ENCODE measurements at places on chromosomes 12 and 14.

DNA sequence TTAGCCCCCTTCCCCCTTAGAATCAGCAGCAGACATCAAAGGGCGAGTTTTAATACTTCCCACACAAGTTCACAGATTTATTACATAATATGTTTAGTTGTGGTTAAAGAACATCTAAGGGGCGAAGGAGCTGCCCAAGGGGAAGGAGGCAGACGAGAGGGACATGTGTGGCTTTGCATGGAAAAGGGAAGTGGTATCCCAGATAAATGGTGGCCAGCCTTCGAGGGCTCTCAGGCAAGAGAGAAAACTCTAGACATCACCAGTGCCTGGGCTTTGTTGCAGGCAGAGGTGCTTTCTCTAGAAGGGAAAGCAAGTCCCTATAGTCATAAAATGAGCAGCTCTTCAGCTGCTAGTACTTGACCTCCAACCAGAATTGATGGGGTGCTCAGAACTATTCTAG lies 121.2 kb downstream of the CACNA1C start:
- H3K27ac ChIP-seq, result no peak overlapping the region
- H3K27me3 ChIP-seq, result no peaks in the 10 kb centered on the region
- H3K4me1 ChIP-seq, result no peaks in the 10 kb centered on the region
- no peaks in the 10 kb centered on the region for H3K36me3 ChIP-seq
- DNase-seq, result no peak

DNA sequence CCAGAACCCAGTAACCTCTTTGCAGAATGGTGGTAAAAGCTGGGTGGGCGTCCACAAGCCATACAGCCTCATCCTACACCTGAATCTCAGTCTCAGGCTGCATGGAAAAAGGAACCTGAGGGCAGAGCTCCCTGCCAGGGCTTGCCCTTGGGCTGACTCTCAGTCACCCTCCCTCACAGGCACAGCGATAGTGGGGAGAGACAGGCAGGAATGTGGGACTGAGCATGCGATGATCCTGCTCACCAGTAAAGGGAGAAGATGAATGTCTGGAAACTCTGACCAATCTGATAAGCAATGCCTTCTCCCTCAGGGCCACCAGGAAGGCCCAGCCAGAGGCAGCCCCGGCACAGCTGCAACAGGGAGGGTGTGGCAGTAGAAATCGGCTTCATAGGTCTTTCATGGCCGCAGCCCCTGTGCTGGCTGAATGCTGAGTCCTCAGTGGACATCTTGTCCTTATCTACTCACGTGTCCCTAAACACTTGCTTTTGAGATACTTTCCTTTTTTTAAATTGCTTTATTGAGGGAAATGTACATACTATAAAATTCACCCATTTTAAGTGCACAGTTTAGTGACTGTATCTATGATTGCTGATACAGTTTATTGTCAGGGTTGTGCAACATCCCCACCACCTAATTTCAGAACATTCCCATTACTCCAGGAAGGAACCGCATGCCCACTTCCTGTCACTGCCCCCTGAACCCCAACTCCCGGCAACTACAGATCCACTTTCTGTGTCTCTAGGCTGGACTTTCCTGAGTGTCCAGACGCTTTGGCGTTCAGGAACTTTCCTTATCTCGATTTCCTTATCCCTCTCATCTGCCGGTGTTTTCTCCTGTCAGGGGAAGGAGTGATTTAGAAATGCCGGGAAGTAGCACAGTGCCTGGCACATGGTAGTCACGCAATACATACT lies 258.1 kb downstream of the PCNX1 start:
- no peak overlapping the region for H3K27ac ChIP-seq
- no peak for DNase-seq
- H3K36me3 ChIP-seq, result no peaks in the 10 kb centered on the region
- H3K27me3 ChIP-seq, result no peaks in the 10 kb centered on the region
- H3K4me1 ChIP-seq, result no peaks in the 10 kb centered on the region
- no peak overlapping the region for H3K4me3 ChIP-seq

DNA sequence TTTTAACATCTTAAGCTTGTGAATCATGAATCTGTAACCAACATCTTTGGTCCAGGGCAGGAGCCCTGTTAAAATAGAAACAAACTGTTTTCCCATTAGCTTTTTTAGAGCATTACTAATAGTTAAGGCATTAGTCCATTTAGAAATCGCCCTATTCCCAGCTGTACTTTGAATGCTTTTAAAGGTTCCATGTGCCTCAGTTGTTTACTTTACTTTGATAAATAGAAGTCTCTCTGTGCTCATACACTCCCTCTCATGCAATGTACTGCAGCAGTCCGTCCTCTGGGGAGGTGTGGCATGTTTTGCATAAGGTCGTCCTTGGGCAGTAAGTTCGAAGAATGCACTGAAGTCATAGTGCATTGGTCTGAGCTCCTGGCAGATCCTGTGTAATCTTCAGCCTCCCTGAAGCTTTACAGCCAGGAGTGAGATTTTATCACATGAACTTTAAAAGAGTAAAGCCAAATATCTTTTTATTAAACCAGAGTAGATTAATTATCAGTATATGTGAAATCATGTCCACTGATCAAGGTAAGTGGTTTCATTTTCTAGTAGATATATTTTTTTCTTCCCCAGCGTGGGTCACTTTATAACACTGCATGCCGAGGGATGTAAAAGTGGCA lies 134.7 kb downstream of the FGD4 start:
- H3K4me3 ChIP-seq, result no peak overlapping the region
- H3K27ac ChIP-seq, result no peak overlapping the region
- DNase-seq, result no peak
- H3K27me3 ChIP-seq, result no peaks in the 10 kb centered on the region

DNA sequence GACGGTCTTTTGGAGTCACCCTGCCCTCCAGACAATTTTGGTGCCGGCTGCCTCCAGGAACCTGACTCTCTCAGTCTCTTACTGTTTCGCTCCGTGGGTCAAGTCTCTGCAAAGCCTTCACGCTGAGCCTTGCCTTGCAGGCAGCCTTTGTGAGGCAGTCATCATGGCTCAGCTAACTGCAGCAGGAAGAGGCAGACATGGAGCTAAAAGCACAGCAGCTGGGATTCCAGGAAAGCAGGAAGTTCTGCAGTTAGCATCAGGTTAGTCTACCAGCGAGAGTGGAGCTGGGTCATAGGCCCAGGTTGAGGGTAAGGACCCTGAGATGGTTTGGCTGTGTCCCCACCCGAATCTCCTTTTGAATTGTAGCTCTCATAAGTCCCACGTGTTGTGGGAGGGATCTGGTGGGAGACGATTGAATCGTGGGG lies 305.4 kb downstream of the PCNX1 start:
- no peaks in the 10 kb centered on the region for H3K4me1 ChIP-seq
- no peaks in the 10 kb centered on the region for H3K36me3 ChIP-seq
- DNase-seq, result no peak
- H3K27ac ChIP-seq, result no peak overlapping the region
- no peak overlapping the region for H3K4me3 ChIP-seq
- no peaks in the 10 kb centered on the region for H3K27me3 ChIP-seq

- peak overlapping the region; percentile 95 for H3K27ac ChIP-seq
- H3K36me3 ChIP-seq, result peaks cover 17% of the 10 kb centered on the region
- H3K4me3 ChIP-seq, result peak overlapping the region; percentile 94
- DNase-seq, result no peak
- H3K4me1 ChIP-seq, result peaks cover 36% of the 10 kb centered on the region
Observed at GRCh38 chr12:6450091-6450868, 1.6 kb upstream of the TAPBPL start.

DNA sequence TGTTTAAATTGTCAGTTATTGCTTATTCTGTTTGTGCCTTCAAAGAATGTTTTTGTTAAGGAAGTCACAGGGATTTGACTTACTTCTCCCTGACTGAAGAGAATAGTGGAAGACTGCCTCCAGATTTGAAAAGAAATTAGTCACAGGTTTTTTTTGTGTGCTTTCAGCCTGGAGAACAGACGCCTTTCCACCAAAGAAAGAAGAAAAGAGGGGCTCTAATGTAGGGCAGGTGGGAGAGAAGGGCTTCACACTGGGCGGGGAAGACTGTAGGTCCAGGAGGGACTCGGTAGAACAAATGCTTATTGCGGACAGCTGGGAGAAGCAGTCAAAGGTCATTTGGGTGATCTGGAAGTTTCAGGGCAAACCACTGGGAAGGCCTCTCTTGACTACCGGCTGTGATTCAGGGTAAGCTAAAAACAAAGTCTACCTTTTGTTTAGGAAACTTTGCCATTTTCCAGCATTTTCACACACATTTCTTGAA lies 76.8 kb downstream of the SAMD4A start:
- H3K36me3 ChIP-seq, result no peaks in the 10 kb centered on the region
- H3K27me3 ChIP-seq, result peaks cover 2% of the 10 kb centered on the region
- no peak overlapping the region for H3K27ac ChIP-seq
- no peak for DNase-seq
- H3K4me1 ChIP-seq, result no peaks in the 10 kb centered on the region
- H3K4me3 ChIP-seq, result no peak overlapping the region

Measured in effector memory CD4-positive, alpha-beta T cell (primary cell).